ENCODE measurements at places on chromosomes 1 and 21.

GRCh38 chr1:175035865-175036264, 12.6 kb upstream of the MRPS14 start:
- no peak for DNase-seq

DNA sequence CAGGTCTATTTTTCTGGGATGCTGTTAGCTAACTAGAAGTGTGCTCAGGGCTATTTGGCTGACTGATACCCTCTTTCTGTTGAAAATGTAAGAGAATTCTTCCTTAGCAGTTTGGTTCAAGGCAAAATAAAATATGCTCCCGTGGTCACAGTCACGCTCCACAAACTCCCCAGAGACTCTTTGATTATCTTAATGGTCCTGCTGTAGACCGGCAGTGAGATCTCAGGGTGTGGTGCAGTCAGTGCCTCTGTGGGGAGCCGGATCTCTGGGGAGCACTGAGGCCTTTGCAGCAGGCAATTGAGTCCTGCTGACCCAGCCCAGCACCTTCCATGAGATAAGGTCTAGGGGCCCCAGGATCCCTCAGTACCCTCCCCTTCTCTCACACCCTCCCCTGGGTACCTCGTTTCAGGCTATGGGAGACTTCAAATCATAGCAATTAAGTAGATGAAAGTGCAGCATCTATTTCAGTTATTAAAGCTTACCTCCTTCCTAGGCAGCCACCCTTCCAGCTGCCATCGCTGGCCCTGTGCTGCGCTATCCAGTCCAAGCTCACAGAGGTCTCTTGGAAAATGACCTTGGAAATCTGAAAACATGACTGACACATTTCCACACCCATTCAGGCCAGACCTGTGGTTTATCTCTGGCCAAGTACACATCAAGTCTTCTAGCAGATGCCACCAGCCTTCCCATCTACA, 98.1 kb downstream of the SEC16B start:
- no peak for DNase-seq

DNA sequence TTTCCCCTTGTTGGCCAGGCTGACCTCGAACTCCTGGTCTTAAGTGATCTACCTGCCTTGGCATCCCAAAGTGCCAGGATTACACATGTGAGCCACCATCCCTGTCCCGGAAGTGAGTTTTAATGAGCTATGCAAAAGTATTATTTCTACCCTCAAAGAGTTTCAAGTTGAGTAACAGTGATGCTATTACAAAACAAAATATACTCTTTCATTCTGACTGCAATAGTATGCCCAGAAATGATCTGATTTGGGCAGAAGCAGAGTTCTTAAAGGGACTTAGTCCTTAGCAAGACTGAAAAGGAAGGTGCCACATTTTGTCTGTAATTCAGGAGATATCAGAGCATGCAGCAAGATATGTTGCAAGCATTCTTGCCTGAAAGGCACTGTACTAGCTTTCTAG, 375.4 kb downstream of the NUF2 start:
- no peak for DNase-seq

DNA sequence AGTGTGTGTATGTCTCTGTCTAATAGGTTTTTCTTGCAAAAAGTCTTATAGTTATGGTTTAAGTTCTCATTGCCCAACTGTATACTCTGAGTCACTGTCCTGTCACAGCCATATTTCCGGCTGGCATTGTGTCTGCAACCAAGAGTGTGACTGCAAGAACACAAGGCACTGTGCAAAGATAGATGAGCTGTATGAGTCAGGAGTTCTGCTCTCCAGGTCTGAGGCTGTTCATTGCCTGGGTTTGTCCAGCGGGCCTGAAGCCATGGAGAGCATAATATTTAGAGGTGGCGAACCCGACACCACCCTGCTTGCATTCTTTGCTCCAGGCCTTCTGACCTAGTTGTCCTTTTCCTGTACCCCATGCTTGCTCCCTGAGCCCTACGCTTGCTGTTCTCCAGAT, 50.9 kb upstream of the CNIH3 start:
- no peak for DNase-seq

GRCh38 chr1:51656374-51656773, 39.5 kb downstream of the OSBPL9 start:
- no peak for DNase-seq

- no peak for DNase-seq
Measured at GRCh38 chr1:4593106-4593505, 61.3 kb upstream of the AJAP1 start.

DNA sequence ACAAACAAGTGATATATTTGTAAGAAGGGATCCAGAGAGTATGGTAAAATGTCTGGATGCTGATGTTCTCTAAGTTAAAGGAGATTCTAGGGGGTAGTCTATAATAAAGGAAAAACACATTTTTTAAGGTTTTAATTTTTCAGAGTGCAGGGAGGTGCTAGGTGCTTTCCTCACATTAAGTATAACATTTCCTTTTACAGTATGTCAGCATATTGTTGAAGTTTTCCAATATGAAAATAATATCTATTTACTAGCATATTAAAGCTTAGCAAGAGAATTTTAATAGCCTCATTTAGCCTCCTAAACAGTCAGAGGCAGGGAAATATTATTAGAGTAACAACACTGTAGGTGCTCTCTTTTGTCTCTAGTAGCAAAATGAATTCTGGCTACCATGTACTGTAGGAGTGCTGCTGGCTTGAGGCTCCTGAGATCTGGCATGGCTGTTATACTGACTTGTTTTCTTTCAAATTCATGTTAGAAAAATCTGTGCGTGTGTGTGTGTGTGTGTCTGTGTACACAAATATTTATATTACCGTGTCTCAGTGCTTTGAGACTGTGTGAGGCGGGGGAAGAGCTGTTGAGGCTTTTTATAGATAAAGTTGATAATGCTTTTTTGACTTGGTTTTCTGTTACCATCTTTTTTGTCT, 71.0 kb downstream of the POU2F1 start:
- no peak for DNase-seq
